ENCODE measurements at places on chromosomes 4 and X. TPM values are rescaled to one million over a fixed set of nuclear protein-coding genes. Genes with fewer than 3 reads are reported as not detected.

DNA sequence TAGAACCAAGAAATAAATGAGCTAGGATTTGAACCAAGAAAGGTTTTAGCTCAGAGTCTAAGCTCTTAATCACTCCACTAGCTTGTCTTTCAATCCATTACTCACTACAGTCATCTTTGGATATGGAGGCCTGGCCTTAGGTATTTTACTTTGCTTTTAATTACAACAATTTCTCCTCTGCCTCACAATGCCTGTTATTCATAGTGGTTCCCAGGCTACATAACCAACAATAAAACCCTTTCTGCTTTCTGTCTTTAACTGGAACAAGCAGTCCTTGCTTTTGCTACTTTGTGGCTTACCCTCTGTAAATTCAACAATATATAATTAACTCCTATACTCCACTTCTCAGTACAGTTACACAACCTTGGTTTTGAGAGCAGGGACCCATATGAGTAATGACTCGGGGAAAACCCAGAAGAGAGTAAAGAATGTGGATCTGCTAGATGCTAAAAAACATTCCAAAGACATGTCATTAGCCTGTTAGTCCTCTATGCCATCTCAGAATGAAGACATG is 94.7 kb upstream of the NAP1L5 start:
- no peak for DNase-seq
- H3K27me3 ChIP-seq = no peaks in the 10 kb centered on the region
- H3K4me3 ChIP-seq = no peak overlapping the region
- no peak overlapping the region for H3K27ac ChIP-seq

GRCh38 chrX:37409278-37409677 is 60.1 kb downstream of the PRRG1 start:
- no peaks in the 10 kb centered on the region for H3K36me3 ChIP-seq
- no peak for DNase-seq
- H3K4me1 ChIP-seq = no peaks in the 10 kb centered on the region
- no peak overlapping the region for H3K27ac ChIP-seq
- no peak overlapping the region for H3K4me3 ChIP-seq

GRCh38 chr4:146211440-146211839 is 2.9 kb upstream of the REELD1 start:
- no peak for DNase-seq
- H3K4me1 ChIP-seq = no peaks in the 10 kb centered on the region
- H3K4me3 ChIP-seq = no peak overlapping the region
- no peak overlapping the region for H3K27ac ChIP-seq
- H3K27me3 ChIP-seq = peaks cover 6% of the 10 kb centered on the region
- no peaks in the 10 kb centered on the region for H3K36me3 ChIP-seq

- H3K36me3 ChIP-seq = no peaks in the 10 kb centered on the region
- H3K4me1 ChIP-seq = no peaks in the 10 kb centered on the region
- no peak overlapping the region for H3K4me3 ChIP-seq
- no peak overlapping the region for H3K27ac ChIP-seq
Observed at GRCh38 chrX:47272013-47272408, 39.2 kb downstream of the USP11 start.

- no peak overlapping the region for H3K4me3 ChIP-seq
- DNase-seq = no peak
- no peak overlapping the region for H3K27ac ChIP-seq
- no peaks in the 10 kb centered on the region for H3K36me3 ChIP-seq
- no peaks in the 10 kb centered on the region for H3K27me3 ChIP-seq
Observed at GRCh38 chrX:24245202-24245601, 68.7 kb downstream of the SUPT20HL2 start.

- no peak overlapping the region for H3K4me3 ChIP-seq
- no peak for DNase-seq
- H3K27me3 ChIP-seq = no peaks in the 10 kb centered on the region
Observed at GRCh38 chr4:86033171-86033570, 326.7 kb downstream of the MAPK10 start.

- no peaks in the 10 kb centered on the region for H3K36me3 ChIP-seq
- no peaks in the 10 kb centered on the region for H3K4me1 ChIP-seq
- no peak overlapping the region for H3K27ac ChIP-seq
Observed at GRCh38 chr4:123050018-123050417, 127.6 kb upstream of the NUDT6 start.

Gene SPP1
- total RNA-seq = 4.1 TPM

Gene TMEM255A
- total RNA-seq = not detected

All from HCT116 (cell line).